Activated CD4-positive, alpha-beta T cell treated with anti-CD3 and anti-CD28 coated beads, Interleukin-2, amount 10 ng/mL, durations not matched to agents 7 days and 5 days (primary cell): ENCODE measurements at places on chromosomes 5 and 9.

GRCh38 chr5:14223372-14223771 is 80.2 kb downstream of the TRIO start:
- DNase-seq, result peak; percentile 11

DNA sequence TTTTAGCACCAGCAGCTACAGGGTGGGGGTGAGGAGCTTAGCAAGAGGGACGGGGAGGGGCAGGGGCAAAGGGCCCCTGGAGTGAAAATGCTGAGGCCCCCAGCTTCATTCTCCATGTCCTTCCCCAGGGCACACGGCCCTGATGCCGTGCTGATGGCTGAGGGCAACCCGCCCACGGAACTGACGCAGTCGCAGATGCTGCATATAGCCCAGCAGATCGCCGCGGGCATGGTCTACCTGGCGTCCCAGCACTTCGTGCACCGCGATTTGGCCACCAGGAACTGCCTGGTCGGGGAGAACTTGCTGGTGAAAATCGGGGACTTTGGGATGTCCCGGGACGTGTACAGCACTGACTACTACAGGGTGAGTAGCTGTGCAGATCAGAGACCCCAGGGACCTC is 285.6 kb downstream of the NTRK2 start:
- DNase-seq, result no peak

DNA sequence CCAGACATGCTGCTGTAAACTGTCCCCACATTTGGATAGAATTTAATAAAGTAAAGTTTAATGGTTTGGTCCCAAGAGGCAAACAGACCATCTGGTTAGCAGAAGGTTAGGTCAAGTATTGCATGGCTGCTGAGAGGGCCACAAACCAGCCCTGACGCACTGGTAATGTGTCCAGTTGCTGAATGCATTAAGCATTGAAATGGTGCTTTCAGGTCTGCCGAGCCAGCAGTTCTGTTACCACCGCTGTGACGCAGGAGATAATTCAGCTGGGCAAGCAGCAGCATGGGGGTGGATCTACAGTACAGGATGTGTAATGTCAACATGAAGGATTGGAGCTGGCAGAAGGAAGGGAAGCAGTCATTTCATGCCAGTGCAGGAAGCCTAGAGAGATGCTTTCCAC is 16.0 kb downstream of the ZNF462 start:
- no peak for DNase-seq

DNA sequence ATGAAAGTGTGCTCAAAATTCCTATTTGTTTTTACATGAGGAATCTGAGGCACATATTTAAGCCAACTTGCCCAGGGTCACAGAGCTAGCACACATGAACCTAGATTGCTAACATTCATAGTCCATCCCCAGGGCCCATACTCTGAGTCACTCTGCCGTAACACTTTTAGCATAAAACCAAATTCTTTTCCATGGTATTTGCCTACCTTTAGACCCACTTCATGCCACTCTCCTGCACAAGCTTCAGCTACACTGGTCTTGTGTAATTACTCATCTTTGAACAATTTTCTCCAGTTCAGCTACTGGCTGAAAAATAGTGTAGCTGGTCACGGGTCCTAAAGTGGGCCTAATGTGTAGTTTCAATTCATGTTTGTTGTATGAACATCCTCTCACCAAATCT is 200.7 kb downstream of the SLC12A2 start:
- no peak for DNase-seq
